ENCODE measurements at places on chromosomes 4 and X.

- DNase-seq = no peak
Measured at GRCh38 chr4:148076964-148077363, 345.1 kb downstream of the ARHGAP10 start.

DNA sequence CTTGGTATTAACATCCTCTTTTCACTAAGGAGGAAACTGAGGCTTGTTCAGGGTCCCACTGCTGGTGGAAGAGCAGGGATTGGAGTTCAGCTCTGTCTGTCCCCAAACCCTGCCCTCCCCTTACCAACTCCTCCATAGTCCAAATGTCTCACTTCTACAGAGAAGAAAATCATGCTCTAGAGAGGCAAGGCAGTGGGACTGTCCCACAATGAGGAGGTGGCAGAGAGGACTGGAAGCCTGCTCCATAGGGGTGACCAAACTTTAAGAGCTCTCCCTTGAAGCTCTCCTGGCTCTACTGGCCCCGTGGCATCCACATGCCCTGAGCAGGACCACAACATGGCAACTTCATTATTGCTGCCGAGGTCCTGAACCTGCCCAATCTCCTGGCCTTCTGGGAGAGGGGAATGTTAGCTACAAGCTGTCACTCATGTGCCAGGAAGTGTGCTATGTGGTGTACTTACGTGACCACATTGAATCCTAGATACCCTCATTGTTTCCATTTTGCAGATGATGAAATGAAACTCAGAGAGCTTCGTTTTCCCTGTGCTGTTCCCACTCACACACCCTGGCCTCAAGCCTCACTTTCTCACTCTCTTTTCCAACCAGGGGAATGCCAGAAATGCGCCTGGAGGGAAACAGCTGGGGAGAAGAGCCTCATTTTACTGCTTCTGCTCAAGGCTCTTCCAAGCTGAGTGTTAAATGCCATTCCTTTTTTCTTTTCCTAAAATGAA, 71.5 kb downstream of the ANAPC4 start:
- no peak for DNase-seq

GRCh38 chr4:37452952-37453280, 208.4 kb downstream of the NWD2 start:
- DNase-seq = no peak

- DNase-seq = no peak
Measured at GRCh38 chr4:100889401-100889800, 371.6 kb upstream of the EMCN start.

GRCh38 chr4:56739066-56739777, 58.1 kb upstream of the HOPX start:
- DNase-seq = no peak

- no peak for DNase-seq
Measured at GRCh38 chr4:78989697-78990270, 50.5 kb upstream of the PAQR3 start.

- no peak for DNase-seq
Measured at GRCh38 chrX:5644776-5645175, 583.9 kb downstream of the NLGN4X start.

DNA sequence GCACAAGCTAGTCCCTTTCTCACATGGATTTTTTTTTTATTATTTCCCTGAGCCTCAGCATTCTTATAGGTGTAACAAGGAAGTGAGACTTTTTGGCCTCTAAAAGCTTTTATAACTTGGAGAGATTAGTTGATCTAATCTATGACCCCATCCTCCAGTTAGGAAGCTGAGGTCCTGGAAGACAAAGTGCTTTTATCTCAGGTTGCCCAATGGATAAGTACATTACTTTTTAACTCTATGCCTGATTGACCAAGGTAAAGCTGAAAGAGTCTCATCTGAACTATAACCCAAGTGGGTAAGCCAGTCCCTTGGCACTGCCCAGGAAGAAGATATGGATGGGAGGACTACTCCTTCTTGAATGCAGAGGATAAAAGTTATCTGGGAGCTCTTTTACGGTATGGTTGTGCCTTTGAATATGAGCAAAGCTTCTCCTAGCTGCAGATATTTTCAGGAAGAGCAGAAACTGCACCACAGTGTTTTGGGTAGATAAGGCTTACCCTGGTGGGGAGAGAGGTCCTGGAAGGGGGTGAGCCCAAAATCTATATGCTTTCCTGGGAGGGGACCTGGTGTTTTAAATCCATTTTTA, 40.2 kb downstream of the VSIG4 start:
- DNase-seq = no peak

DNA sequence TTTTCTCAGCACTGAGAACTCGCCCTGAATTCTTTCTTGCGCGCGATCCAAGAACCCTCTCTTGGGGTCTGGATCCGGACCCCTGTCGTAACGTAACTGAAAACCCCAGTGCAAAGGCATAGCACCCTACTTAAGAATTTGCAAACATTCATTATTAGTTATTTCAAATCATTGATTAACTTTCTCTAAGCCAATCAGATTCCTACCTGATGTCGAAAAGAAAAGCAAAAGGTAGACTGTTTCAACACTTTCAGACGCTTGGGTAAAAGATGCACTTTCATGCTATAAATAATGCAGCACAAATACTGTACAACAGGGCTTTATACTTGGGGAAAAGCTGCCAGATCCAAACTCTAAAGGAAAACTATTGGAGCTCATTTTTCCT, 817 bp upstream of the WDR19 start:
- DNase-seq = no peak

DNA sequence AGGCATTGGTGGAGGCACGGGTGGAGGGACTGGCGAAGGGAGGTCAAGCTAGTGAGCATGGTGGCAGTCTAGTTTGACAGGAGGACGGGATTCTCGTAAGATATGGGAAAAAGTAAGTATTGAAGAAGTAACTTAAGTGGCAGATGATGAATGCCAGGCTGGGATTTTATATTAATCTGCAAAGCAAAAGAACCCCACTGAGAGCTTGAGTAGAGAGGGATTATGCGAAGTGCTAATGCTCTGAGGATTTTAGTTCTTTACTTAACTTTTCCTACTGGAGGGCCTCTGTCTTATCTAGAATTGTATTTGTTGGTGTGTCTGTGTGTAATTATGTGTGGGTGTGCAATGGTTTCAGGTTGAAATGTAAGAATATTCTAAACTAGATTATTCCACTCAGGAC, 327.9 kb downstream of the FAT4 start:
- DNase-seq = no peak

GRCh38 chr4:149173241-149174013, 642.2 kb downstream of the IQCM start:
- no peak for DNase-seq

GRCh38 chrX:2342281-2342688, 158.5 kb downstream of the DHRSX start:
- no peak for DNase-seq

- DNase-seq = no peak
Measured at GRCh38 chr4:76723373-76723772, 174.6 kb downstream of the SOWAHB start.

- DNase-seq = no peak
Measured at GRCh38 chr4:125244848-125245450, 69.8 kb upstream of the FAT4 start.

- DNase-seq = no peak
Measured at GRCh38 chrX:67723580-67724351, 179.9 kb downstream of the AR start.

GRCh38 chrX:131977619-131978018, 45.5 kb upstream of the STK26 start:
- no peak for DNase-seq

- no peak for DNase-seq
Measured at GRCh38 chr4:7462509-7462971, 27.8 kb upstream of the PSAPL1 start.

- no peak for DNase-seq
Measured at GRCh38 chr4:36638273-36638811, 356.9 kb downstream of the DTHD1 start.

- DNase-seq = peak; percentile 57
Measured at GRCh38 chr4:40058121-40058520, 1.5 kb downstream of the N4BP2 start.

GRCh38 chr4:3244747-3245146, 4.2 kb upstream of the MSANTD1 start:
- DNase-seq = no peak

GRCh38 chrX:135629342-135629741, 84.1 kb upstream of the CT45A1 start:
- no peak for DNase-seq

GRCh38 chr4:177401658-177402273, 40.5 kb downstream of the AGA start:
- DNase-seq = no peak

GRCh38 chr4:69875576-69875975, 15.6 kb upstream of the SULT1E1 start:
- no peak for DNase-seq

DNA sequence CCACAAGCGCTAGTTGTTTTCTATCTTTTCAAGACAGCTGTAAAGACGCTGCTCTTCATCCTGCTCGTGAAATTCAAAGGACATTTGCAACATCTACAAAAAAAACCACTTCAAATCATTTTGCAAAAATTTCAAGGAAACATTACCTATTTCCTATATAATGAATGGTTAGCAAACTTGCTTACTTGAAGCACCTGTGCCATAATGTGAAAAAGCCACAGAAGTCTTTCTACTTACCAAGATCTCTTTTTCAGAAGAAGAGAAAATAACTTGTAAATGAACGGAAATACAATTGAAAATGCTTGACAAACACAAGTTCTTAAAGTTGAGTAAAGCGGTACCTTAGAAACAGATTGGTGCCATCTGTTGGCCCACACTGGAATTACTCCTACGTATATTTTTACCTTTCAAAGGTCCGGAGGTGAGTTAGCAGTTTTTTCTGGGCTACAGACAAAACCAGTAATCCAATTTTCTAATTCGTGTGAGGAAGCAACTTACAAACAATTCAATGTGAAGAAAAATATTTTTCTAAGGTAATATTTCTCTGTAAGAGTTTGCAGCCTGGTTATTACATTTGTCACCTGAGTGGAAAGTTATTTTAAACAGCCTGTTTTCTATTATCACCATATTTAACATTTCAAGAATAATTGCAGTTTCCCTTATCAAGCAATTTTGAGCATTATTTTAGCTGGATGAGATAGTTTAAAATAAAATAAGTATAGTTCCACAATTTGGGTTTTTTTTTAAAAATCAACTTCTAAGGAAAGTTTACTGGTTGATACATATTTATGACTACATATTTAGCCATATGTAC, at the start of gene TLR6:
TSS of gene TLR6 (minus strand) at position 294 of the 814 bp plus-strand sequence. CDS start 27,344 bp downstream, outside the sequence.
- DNase-seq = no peak

GRCh38 chr4:98967786-98968329, 27.7 kb upstream of the METAP1 start:
- no peak for DNase-seq

- peak; percentile 93 for DNase-seq
Measured at GRCh38 chr4:41360214-41360920, 103.6 kb downstream of the UCHL1 start.

GRCh38 chrX:110399497-110399896, 40.8 kb downstream of the RTL9 start:
- no peak for DNase-seq

GRCh38 chr4:34309383-34309906, 1934.9 kb downstream of the ARAP2 start:
- no peak for DNase-seq

- DNase-seq = no peak
Measured at GRCh38 chrX:70444326-70444945, at the start of gene DLG3. TSS of gene DLG3 (plus strand) at chrX:70444835. CDS start at chrX:70445202, 367 bp downstream.

DNA sequence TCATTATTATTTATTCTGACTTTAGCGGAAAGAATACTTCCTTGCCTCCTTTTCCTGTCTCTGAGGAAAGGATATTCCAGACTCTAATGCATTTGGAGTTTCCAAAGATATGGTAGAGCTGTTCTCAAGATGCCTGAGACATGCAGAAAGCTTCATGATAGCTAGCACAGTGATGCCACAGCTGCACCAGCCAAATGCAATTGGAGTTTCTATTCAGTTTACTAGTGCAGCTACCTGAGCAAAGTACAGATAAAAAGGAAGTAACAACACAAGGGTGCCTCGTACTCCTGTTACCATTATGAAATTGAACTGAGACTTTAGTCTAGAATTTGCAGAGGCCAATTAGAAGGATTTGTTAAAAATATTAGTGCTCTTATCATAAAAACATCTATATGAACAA, 57.5 kb upstream of the PARM1 start:
- no peak for DNase-seq

DNA sequence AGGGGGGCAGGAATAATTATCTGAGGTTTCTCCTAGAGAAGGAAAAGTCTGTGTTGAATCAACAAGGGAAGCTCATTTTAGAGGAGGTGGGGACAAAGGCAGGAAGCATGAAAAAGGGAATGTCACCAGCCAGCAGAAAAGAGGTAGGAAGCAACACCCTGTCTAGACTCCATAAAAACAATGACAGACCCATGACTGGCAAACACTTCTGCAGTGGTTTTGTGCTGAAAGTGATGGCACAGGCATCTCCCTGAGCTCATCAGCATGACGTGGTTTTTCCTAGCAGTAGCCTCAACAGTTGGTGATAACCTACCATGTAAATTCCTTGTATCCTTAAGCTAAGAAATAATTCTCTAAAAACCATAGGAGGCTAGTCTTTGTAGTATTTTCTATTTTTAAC, 110.7 kb upstream of the GALNT7 start:
- DNase-seq = no peak

DNA sequence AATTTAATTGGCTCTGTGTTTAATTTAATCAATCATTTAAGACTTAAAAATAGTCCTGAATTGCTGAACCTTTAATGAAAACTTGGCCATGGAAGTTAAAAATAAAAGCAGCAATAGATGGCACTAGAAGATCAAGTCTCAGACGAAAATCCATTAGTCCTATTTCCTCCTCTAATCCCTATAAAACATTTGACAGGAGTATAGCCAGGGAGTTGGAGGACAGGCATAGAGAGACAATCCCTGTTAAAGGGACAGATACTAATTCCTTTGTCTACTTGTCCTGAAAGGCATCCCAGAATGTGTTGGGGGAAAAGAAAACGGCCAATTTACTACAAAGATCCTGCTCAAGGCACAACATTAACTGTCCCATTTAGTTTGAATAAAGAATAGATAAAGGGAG, 276.3 kb upstream of the TACR3 start:
- no peak for DNase-seq

- no peak for DNase-seq
Measured at GRCh38 chr4:105807496-105807895, 87.8 kb upstream of the NPNT start.

- DNase-seq = no peak
Measured at GRCh38 chrX:30812326-30812725, 76.7 kb downstream of the TAB3 start.

- no peak for DNase-seq
Measured at GRCh38 chr4:140233791-140234696, 80.1 kb upstream of the MAML3 start.

- no peak for DNase-seq
Measured at GRCh38 chrX:19256986-19257385, 86.7 kb upstream of the PDHA1 start.

DNA sequence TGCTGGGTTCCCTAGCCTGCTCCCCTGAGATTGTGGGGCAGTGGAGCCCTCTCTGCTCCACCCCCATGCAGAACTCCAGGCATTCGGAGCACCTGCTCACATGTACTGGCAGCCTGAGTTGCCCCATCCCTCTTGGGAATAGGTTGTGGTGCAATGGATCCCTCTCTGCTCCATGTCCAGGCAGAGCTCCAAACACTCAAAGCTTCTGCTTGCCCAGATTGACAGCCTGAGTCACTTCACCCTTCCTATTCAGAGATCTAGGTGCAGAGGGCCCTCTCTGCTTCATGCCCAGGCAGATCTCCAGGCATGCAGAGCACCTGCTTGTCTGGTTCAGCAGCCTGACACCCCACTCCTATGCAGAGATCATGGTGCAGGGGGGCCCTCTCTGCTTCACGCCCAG, 18.6 kb upstream of the TEX13B start:
- DNase-seq = no peak

GRCh38 chr4:97367878-97368277, 775.4 kb downstream of the STPG2 start:
- no peak for DNase-seq
